ENCODE measurements at places on chromosomes 1 and 21.
A peak's percentile ranks its signal among the peaks of the same experiment; 100 is the strongest.

GRCh38 chr1:156245451-156246232 is 2.2 kb downstream of the PAQR6 start:
- DNase-seq, result peak; percentile 75

GRCh38 chr1:24316645-24317044 is 2.5 kb upstream of the GRHL3 start:
- DNase-seq, result no peak

- DNase-seq, result no peak
These were observed 68.3 kb upstream of the GJB5 start for GRCh38 chr1:34686531-34686930.

GRCh38 chr1:56200442-56200841 is 378.9 kb downstream of the PLPP3 start:
- DNase-seq, result no peak

- no peak for DNase-seq
These were observed 105.6 kb upstream of the TRABD2B start for GRCh38 chr1:48102766-48103165.

- DNase-seq, result no peak
These were observed 63.6 kb downstream of the KCNT2 start for GRCh38 chr1:196544617-196545016.

GRCh38 chr1:187390215-187390818 is 561.6 kb downstream of the PLA2G4A start:
- peak; percentile 27 for DNase-seq

DNA sequence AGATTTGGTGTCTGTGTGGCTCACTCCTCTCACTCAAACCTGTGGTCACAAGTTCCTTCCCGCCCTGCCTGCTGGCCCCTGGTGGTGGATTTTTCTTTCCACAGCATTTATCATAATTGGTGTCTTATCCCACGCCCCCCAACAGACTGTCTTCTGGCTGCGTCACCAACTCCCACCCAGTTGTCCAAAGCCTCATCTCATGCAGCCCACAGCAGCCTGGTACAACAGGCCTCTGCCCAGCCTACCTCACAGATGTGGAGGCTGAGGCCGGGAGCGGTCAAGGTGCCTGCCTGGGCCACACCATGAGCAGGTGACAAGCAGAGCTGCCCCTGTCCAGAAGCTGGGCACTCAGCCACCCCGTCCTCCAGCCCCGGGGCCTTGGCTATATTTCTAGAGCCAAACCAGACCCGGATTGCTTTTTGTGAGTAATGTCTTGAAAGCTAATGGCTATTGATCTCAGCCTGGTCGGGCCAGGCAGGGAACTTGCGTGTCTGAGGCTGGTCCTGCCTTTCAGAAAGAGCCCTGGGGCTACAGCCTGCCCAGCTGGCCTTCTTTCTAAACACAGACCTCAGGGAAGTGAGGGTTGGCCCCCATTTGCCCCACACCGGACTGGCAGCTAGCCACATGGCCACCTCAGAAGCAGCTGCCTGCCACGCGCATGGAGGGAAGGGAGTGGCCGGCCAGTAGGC is 2.6 kb downstream of the KCNAB2 start:
- DNase-seq, result no peak
